ENCODE measurements at places on chromosomes 5 and 9. TPM values are rescaled to one million over a fixed set of nuclear protein-coding genes. Genes with fewer than 3 reads are reported as not detected.

Gene BNC2
- total RNA-seq = 0.18 TPM

Gene DMRT3
- not detected for total RNA-seq

Gene PCDHGC4
- not detected for total RNA-seq

GRCh38 chr5:155728146-155728856, 598.7 kb upstream of the SGCD start:
- peak overlapping the region; percentile 8 for H3K4me3 ChIP-seq
- DNase-seq = no peak
- peaks cover 12% of the 10 kb centered on the region for H3K27me3 ChIP-seq
- no peaks in the 10 kb centered on the region for H3K4me1 ChIP-seq
- H3K27ac ChIP-seq = no peak overlapping the region

GRCh38 chr5:37400501-37400900, 21.4 kb downstream of the WDR70 start:
- peaks cover 3% of the 10 kb centered on the region for H3K36me3 ChIP-seq
- H3K27me3 ChIP-seq = no peaks in the 10 kb centered on the region
- no peaks in the 10 kb centered on the region for H3K4me1 ChIP-seq
- H3K4me3 ChIP-seq = no peak overlapping the region
- no peak for DNase-seq
